NCI-H446 treated with DMSO at 0.1 percent for 48 hours (cell line): ENCODE measurements at places on chromosomes 16 and 17.

DNA sequence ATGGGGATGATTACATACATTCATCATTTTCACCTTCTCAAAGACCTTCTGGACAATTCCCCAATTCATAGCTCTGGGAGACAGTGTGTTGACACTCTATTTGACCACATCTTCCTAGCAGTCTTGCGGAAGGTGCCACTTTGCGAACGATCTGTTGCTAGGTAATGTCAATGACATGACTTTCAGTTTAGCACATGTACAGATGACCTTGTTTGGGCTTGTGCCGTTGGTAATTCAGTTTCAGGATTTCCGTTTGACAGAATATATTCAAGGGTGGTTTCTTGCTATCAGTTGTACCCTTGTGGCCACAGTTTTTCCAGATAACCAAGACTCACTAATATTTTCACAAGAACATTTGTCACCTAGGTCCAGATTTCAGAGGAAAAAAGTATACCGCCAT lies 478.2 kb downstream of the WWOX start:
- DNase-seq = no peak

GRCh38 chr17:39719563-39720355 lies 10.6 kb downstream of the MIEN1 start:
- DNase-seq = no peak

- DNase-seq = no peak
These were observed 256.0 kb upstream of the ELAC2 start for GRCh38 chr17:13273806-13274205.

DNA sequence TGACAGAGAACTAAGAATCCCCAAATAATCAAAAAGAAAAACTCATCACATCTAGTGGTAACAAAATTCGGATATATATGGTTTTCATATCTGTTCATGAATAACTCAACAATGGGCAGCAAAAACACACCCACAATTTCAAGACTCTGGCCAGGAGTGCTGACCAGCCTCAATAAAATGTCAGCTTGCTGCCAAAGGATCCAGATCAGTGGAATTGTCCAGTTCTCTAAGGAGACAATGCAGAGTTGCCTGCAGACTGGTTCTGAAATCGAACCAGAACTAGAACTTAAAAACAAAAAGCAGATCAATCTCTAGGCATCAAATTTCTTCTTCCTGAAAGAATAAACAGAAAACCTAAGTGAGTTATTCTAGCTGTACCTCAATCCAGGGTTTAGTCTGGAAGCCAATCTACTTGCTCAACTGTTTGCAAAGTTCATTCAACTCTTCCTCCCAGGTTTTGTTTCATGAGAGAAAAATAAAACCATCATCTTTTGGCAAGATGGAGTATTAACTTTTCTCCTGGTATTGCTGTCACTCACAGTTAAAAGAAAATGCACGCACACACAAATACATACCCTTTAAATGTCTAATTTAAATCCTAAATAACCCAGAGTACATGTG lies 61.0 kb downstream of the CFDP1 start:
- DNase-seq = no peak

- DNase-seq = no peak
These were observed 420 bp upstream of the KRTAP17-1 start for GRCh38 chr17:41315814-41316445.

DNA sequence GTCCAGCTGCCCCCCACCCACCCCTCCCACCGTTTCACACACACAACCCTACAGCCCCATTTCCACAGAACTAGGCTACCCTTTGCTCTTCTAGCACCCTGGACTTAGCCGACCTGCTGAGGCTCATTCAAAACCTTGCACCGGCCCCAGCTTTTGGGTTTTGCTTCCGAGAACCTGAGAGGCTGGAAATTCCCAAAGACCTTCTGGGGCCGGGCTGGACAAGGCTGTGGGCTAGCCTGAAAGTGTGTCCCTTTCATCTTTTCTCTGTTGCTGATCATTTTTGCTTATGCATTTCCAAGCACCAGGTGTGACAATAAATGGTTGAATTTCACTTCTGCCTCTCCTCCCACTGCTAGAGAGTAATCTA lies 139.0 kb downstream of the DNAH9 start:
- no peak for DNase-seq

- no peak for DNase-seq
These were observed 228.9 kb downstream of the PMP22 start for GRCh38 chr17:15036238-15036637.
